ENCODE measurements at places on chromosomes 2 and 18. TPM values are rescaled to one million over a fixed set of nuclear protein-coding genes. Genes with fewer than 3 reads are reported as not detected.
A peak's percentile ranks its signal among the peaks of the same experiment; 100 is the strongest.

Gene SERPINB3
- total RNA-seq = not detected

Gene CHRNG
- total RNA-seq = not detected

Gene POMC
- not detected for total RNA-seq

Gene SH3BP4
- 127 TPM for total RNA-seq

Gene TXNDC2
- total RNA-seq = 0.07 TPM

Gene MAPK4
- total RNA-seq = not detected

Gene GPC1
- 252 TPM for total RNA-seq

Gene ZAP70
- total RNA-seq = 0.73 TPM

Gene ZNF396
- 1.4 TPM for total RNA-seq

DNA sequence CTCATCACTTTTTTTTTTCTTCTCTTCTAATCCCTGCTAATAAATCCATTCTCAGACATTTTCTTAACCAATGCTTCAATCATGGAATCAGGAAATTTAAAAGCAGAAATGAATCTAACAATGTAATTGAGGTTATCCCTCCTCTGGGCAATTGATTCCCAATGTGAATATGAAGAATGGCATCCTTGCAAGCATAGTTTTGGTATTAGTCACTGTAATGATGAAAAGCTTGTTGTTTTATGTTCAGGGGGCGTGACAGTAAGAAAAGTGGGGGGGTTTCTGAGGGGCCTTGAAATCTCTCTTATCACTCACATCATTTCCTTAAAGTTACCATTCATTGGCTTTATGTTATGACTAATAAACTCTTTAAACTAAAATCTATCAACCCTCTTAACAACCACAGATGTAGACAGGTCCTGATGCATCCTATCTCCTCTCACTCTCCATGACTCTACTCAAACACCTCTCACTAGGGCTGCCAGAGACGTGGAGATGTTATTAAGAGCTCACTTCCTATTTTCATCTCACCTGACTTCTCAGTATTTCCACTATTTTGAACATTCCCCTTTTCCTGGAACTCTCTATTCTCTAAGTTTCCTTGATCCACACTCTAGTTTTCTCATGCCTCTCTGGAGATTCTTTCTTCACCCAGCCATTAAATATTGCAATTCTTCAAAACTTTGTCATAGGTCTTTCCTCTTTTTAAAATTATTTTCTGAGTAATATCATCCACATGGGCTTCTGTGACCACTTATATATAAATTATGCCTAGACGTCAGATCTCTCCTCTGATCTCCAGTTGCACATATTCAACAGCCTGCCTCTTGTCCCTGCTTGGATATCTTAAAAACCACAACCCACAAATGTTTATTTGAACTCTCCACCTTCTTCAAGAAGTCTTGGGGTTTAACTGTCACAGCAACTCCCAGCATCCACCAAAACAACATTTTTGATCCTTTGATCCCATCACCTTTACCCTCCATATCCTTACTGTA is 332.9 kb downstream of the CDH2 start:
- peak; percentile 88 for DNase-seq

- no peak for DNase-seq
These were observed 177.8 kb downstream of the TXNL1 start for GRCh38 chr18:56460581-56460980.

DNA sequence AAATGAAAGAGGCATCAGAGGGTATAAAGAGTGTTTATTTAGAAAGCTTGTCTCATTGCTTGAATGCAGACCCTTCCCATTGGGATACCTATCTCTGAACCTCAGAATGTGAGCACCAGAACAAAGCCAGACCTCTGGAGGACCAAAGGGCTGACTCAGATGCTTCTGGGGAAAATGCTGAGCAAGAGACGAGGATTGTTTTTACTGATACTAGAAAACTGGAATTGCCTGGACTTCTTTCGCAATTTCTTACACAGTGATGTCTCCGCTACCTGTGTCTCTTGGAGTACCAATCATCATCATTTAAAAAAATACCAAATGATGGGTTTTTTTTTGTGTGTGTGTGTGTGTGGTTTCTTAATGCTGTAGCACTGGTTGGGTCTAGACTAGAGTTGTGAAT is 55.6 kb upstream of the CCDC85A start:
- no peak for DNase-seq

DNA sequence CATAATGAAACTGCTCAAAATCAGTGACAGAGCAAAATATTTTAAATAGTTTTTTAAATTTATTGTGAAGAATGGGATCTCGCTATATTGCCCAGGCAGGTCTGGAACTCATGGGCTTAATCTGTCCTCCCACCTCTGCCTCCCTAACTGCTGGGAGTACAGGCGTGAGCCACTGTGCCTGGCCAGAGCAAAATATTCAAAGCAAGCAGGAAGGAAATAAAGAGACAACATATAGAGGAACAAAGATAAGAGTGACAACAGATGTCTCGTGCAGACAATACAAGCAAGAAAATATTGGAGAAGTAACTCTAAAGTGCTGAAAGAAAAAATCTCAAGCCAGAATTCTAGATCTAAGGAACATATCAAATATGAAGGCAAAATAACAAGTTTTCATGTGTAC is 5.0 kb upstream of the SCLY start:
- no peak for DNase-seq

DNA sequence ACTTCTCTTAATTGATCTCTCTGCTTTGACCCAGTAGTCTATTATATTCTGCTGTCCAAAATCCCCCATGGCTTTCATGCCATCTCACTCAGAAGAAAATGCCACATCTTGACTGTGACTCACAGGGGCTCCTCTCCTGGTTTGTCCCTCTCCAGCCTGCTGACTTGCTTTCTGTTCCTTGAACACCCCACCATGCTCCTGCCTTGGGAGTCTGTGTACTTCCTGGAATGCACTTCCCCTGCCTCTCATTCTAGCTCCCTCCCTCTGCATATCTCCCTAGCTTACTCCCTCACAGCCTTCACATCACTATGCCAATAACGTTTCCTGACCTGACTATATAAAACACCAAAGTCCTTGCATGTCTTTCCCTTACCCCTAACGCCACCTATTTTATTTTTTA is 167.2 kb downstream of the TRIB2 start:
- DNase-seq = peak; percentile 20

GRCh38 chr18:48165111-48165866 is 234.8 kb upstream of the SMAD2 start:
- DNase-seq = no peak

DNA sequence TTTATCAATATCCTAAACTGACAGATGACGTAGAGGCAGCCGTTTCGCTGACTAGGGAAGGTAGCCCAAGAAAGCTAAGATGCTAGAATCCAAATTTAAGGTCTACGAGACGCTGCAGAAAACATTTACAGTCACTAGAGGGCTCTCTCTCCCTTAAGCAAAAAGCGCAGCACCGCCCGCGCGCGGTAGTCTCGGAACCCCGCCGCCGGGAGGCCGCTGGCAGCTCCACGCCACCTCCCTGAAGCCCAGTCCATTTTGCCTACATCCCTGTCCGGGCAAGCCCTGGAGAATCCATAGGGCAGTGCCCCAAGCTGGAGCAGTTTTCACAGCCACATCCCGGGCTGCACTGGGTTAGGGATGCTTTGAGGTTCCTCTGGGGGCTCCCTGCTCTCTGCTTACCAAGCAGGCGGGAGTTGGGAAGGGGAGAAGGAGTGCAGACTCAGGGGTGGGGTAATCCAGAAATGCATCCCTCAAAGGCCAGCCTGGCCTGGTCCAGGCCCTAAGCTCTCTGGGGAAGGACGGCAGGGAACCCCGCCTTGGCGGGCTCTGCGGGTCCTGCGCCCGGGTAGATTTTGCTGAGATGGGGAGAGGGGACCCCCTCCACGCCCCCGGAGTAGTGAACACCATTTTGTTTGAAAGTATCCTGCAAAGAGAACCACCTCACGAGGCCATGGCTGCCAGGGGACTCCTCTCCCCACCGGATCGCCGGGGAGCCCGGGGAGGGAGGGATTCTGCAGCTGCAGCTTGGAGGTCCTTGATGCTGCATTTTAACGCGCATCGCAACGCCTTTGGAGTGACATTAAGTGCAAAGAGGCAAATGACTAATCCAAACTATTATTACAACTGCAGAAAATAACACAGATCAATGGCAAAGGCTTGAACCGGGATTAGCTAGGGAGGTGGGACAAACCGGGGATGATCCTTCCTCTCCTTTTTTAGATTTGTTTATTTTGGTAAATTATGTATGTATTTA is 1.3 kb upstream of the DPYSL5 start:
- DNase-seq = peak; percentile 31

DNA sequence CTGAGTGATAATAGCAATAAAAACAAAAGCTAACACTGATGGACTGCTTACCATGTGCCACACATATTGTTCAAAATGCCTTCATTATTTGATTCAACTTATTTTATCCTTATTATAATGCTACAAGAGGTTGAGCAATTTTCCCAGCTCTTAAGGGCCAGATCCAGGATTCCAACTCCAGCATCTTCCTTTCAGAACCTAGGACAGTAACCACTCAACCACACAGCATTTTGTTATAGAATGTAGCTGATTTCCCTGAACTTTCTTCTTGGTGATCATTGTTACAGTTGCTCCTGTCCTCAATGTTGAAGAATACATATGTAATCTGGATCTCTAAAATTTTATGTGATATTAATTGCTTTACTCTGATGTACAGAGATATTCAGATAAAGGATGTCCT is 341.7 kb downstream of the PIK3C3 start:
- DNase-seq = peak; percentile 30

DNA sequence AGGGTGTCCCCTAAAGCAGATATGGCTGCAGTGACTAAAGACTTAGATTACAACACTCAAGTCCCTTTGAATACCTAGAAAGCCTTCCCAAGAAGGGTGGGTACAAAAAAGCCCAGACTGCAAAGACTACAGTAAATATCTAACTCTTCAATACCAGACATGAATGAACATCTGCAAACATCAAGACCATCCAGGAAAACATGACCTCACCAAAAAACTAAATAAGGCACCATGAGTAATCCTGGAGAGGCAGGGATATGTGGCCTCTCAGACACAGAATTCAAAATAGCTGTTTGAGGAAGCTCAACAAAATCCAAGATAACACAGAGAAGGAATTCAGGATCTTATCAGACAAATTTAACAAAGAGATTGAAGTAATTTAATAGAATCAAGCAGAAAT is 138.2 kb upstream of the OTOS start:
- DNase-seq = peak; percentile 43

DNA sequence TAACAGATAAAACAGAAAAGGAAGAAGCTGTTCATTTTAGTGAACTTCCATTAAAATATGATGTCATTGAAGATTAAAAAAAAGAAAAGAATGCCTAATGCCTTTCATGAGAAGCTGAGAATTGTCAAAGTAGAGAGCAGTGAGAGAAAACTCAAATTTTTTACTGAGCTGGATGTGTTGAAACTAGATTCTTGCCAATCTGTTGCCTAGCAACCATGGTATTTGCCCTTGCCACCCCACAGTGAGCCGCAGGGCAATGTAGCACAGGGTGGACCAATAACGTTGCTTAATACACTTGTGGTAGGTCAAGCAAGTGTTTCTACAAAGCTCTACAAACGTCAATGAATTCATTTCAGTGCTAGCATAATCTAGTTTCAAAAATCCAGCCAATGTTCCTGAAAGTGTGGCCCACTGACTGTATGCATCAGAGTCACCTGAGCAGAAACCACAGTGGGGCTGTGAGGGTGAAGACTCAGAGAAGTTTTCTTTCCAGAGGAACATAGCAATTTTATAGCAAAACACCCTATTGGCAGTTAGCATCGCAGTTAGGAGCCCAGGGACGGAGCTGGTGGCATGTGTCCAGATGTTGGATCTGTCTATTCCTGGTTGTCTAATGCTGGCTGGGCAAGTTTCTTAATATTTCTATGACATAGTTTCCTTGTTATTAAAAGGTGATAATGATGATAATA is 132.2 kb downstream of the DOCK10 start:
- peak; percentile 82 for DNase-seq

GRCh38 chr2:11329776-11330175 is 14.7 kb downstream of the ROCK2 start:
- DNase-seq = no peak

- peak; percentile 17 for DNase-seq
These were observed 583.7 kb upstream of the HNMT start for GRCh38 chr2:137380610-137381009.

DNA sequence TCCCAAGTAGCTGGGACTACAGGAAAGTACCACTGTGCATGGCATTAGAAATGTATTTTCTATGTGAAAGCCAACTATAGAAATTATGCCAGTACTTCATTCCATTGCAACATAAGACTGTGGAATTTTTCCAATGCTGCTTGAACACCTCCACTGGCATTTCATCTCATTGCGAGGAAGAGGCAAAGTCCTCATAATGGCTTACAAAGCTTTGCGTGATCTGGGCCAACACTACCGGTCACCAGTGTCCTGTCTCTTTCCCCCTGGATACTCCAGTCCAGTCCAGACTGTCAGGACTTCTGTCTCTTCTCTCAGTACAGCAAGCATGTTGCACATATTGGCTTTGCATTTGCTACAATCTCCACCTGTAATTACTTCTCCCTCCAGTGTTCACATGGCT is 223.5 kb downstream of the GPD2 start:
- no peak for DNase-seq

DNA sequence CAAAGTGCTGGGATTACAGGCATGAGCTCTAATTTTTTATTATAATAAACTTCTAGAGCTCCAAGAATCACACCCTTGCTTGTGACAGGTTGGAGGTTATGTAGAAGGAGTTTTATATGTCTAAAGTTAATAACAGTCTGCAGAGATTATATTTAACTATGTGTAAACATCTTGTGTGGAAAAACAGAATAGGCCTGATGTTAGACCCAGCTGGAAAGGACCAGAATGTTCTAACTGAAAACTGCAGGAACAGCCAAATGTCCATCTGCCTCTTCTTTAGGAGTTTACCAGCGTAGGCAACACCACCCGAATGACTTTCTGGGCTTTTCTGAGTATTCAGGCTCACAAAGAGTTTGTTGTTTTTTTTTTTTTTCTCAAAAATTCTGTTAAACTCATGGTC is 67.1 kb upstream of the CDCA7 start:
- DNase-seq = no peak

GRCh38 chr2:102044967-102045489 is 53.3 kb downstream of the IL1R2 start:
- DNase-seq = no peak

GRCh38 chr2:626491-627339 is 50.5 kb downstream of the TMEM18 start:
- no peak for DNase-seq

- peak; percentile 56 for DNase-seq
These were observed 1.7 kb downstream of the SLC8A1 start for GRCh38 chr2:40450066-40450795.

GRCh38 chr18:13240060-13240725 is 21.6 kb downstream of the LDLRAD4 start:
- no peak for DNase-seq

DNA sequence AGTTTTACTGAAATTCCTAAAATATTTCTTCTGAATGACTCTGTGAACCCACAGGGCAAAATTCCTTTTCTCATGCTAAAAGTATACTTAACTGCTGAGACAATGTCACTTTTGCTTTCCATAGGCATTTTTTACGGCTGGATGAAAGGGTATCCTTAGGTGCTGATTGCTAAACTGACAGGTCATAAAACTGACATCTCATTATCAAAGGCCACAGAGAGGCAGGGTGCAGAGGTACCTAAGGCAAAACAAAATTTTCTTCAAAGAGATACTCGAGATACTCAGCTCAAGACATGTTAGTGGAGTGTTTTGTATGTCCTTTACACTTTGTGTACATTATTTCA is 62.0 kb upstream of the WDR75 start:
- peak; percentile 72 for DNase-seq
